ENCODE measurements at places on chromosomes 6 and 20.

DNA sequence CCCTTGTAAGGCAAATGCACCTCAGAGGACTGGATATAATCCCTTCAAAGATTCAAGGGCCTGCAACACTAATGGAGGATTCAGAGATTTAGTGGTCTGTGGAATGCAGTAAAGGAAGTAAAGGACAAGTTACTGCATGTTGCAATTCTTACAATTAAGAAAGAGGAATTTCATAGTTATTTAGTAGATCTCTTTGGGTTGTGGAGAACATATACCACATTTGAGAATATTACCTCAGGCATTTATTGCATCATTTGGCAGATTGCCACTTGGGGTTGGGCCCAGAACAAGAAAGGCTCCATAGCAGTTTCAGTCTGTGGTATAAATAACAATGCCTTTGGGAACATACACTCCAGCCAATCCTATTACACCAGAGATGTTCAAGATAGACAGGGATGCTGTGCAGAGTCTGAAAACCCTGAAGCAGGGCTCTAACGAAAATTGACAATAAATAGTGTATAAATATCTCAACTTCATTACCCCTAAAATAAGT, 20.9 kb upstream of the EPM2A start:
- no peak for DNase-seq

DNA sequence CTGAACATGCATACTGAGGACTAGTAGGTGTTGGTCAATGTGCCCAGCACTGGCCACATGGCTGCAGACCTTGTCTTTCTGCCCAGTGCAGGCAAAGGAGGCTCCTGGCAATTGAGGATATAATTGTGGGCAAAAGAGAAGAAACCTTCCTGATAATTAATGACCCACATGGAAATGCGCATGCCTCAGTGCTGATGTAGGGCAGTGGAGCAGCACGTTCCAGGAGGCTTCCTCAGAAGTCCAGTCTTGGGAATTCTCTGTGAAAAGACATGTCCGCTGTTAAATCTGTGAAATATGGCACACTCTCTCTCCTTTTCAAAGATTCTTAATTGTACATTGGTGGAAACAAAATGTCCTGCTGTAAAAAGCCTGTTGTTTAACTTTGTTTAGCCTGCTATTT, 34.7 kb downstream of the SOBP start:
- no peak for DNase-seq

DNA sequence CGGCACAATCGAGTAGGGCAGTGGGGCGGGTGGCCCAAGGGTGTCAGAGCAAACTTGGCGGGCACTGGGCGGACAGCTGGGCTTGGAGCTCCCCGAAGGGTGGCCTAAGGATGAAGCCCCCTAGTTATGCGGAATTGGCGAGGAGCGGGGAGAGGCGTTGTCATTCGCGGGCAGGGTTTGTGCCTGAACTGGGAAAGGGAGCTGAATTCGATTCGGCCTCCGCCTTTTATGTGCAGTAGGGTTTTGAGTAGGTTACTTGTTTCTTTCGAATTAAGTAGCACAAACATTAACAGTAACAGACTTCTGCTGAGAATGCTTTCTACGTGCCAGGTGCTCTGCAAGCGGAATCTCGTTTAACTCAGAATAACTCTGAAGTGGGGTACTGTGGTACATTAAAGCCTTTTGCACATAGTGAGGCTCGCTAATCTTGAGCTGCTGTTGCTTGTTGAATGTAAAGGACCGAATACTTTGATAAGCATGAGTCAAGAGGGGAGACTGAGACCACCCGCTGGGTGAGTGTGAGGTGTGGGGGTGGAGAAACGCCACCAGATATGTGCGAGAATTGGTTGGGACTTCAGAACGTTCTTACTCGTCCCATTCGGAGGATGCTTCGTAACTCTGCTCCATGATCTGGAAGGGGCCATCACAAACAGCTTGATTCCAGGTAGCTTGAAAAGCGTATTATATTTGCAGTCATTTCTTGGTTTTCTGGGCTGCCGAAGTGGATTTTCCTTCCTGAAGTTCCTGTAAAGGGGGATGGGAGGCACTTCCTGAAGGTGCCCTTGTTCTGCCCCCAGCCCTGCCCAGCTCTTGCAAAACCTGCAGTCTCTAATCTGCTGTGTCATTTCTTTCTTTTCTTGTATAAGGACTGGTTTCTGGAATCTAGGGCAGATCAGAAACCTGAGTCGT, 833 bp downstream of the RAB5IF start:
- DNase-seq, result no peak

GRCh38 chr6:136284909-136285308, 4.7 kb downstream of the BCLAF1 start:
- no peak for DNase-seq

DNA sequence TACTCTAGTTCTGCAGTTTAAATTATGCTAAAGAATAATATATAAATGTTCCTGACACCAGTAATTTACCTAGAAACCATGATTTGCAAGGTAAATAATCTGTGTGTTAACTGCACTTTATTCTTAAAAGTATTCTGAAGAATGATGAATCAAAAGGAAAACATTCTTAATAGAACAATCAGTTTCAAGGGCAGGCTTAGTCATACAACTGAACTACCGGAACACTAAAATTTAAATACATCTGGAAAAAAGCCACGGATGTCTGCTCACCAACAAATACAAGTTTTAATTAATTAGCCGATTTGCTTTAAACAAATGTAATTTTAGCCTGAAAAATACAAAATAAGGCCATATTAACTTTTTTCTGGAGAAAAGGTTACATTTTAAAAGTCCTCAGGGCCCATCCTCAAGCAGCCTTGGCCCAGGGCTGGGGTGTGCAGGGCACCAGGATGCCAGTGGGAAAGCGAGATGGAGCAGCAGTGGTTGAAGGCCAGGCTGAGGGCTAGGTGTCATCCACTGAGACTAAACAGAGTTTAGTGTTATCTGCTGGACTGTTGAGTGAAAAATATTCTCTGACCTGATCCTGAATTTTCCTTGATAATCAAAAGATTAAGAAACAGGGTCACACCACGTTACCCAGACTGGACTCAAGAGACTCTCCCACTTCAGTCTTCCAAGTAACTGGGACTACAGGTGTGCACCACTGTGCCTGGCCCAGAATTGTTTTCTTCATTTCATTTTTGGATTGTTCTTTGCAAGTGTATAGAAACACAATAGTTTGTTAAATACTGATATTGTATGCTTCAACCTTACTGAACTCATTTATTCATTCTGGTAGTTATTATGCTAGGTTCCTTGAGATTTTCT, 88.2 kb upstream of the DST start:
- DNase-seq, result no peak

DNA sequence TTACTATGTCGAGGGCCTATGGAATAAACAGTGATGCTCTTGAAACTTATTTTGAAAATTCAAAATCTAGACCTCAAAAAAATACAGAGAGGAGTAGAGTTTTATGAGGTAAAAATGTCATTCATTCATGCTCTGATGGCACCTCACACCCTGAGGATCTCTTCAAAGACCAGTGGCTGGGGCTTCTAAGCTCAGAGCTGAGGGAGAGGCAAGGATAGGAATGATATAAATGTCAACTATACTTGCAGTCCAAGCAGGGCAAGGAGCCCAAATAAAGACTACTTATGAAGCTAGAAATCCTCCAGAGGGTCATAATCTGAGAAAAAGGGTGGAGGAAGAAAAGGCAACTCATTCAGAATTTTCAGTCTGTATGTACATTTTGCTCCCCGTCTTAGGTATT, 136.7 kb upstream of the CARMIL1 start:
- DNase-seq, result no peak

- no peak for DNase-seq
Observed at GRCh38 chr6:40436685-40437604, 150.2 kb downstream of the LRFN2 start.

DNA sequence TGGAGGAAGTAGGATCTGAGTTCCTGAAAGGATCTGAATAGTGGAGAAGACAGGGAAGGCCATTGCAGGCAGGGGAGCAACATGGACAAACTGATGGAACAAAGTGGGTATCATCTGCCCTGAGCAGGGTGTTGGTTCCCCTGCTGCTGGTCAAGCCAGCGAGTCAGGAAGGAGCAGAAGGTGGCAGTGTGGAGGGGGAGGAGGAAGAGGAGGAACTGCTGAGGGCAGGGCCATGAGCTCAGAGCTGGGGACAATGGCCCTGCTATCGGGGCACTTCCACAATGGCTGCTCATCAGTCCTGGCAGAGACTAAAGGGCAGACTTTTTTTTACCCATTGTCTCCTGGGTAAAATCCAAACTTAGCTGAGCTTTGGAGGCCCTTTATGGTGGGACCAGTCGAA, 13.6 kb downstream of the CNBD2 start:
- DNase-seq, result no peak

GRCh38 chr6:108805611-108806167, 42.5 kb upstream of the ARMC2 start:
- no peak for DNase-seq

DNA sequence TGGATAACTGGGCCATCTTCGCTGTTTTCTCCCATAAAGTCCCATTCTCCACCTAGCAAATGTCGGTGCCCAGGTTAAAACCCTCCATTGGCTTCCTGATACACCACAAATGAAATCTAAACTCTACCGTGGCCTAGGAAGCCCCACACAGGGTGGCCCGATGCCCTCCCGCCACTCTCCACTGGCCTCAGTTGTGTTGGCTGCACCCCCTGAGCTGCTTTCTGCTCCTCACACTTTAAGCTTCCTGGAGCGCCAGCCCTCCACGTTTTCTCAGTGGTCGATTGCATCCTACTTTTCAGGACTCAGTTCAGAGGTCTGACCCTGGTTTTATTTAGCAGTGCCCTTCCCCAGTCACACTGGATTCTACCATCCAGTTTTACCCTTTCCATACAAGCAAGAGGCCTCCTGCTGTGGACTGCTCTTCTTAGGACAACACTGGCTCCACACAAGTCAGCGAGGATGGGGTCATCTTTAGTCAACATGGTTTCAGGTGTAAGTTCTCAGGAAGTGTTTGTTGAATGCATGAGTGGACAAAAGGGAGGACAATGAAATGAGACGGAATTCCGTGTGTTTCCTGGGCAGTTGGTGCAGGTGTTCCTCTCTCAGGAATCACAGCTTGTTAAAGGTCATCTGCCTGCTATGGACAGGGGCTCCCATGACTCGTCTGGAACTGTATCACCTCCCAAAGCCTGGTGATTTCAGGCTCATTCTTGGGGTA, 124.1 kb downstream of the SULF2 start:
- no peak for DNase-seq

GRCh38 chr6:76052314-76052713, 20.1 kb downstream of the IMPG1 start:
- DNase-seq, result no peak

DNA sequence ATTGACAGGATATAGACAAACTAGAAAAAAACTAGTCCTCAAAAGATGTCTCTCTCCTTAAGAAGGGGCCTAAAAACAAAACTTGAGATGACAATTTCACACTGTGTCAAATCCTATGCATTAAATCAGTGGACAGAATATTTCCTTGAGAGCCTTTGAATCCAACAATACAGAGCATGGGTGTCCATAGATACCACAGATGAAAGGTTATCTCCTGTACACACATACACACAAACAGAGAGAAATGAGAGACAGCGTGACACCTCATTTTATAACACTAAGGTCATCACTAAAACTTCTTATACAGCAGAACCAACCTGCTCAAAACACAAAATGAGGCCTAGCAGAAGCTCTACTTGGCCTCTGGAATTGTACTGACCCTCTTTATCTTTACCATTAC, 55.5 kb downstream of the MAP7 start:
- no peak for DNase-seq

DNA sequence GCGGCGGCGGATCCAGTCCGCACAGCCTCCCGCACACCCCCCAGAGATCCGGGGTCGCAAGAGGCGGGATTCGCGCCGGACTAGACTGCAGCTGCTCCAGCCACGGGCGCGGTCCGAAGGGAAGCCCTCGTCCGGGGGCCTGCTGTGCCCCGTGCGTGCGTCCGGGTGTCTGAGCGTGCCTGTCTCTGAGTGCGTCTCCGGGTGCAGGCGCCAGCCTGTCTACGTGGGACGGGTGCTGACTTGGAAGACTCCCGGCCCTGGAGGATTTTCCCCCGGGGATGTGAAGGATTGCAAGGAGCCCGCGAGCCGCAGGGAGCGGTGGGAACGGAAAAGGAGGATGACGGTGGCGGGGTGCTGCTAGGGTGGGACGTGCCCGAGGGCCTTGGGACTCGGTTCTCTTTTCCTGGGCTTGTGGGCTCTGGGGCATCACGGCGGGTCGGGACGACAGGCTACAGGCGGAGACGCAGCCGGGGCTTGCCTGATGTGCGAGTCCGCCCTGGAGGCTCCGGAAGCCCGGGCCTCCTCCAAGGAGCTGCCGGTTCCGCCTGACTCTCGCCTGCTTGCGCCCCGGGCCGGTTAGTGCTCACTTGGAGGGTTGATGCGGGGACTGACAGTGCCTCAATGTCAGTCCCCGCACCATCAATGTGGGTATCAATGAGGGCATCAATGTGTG, 5.7 kb downstream of the MAFB start:
- peak; percentile 59 for DNase-seq

- no peak for DNase-seq
Observed at GRCh38 chr20:25309395-25310267, 61.7 kb downstream of the PYGB start.

- DNase-seq, result no peak
Observed at GRCh38 chr20:36205026-36205425, 31.3 kb upstream of the AAR2 start.

DNA sequence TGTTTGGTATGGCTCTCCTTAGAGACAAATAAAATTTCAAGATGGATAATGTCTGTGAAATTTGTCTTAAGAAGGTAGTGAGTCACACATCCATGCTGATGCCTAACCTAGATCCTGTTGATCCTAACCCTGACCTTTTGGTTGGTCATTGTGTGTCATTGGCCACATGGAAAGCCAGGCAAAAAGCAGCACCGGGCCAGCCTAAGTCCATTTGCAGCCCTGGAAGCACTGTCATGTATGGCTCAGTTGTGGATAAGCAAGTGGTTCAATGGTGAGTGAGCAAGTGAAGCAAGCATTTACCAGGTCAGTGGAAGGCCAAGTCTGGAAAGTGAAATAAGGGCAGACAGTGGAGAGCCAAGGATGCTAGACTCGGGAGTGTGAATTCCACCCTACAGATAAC, 12.1 kb upstream of the XRN2 start:
- no peak for DNase-seq

- DNase-seq, result no peak
Observed at GRCh38 chr6:20438462-20439070, 36.9 kb downstream of the E2F3 start.

DNA sequence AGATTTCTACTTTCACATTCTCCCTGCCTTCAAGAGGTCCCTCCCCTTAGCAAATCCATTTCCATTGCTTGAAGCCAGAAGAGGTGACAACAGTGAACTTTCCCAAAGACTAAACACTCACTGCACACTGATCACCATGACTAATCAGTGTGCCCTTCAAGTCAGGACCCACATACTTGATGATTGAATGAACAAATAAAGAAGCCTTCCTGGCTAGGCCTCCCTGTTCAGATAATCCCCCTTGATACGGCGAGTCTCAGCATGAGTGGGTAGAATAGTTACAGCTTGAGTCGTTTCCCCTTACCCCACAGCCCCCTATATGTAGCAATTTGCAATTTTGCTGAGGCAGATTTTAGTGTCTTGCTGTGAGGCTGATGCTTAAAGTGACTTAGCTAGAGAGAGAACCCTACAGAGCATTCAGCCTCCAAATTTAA, 102.2 kb downstream of the UNC5CL start:
- no peak for DNase-seq
